Iris pigment epithelial cell (primary cell): ENCODE measurements at places on chromosomes 6 and 20.

DNA sequence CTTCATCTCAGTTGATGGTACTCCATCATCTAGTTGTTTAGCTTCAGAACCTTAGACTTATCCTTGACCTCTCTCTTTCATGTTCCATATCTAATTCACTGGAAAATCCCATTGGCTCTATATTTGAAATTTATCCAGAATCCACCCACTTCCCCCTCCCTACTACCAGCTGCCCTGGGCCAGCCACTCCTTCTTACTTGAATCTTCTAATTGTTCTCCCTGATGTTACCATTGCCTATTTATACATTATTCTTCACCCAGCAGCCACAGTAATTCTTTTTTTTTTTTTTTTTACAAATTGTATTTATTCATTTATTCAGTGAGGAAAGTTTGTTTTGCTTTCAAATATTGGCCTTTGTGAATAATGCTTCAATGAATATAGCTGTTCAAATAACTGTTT lies 8.2 kb downstream of the SEC23B start:
- no peak for DNase-seq

DNA sequence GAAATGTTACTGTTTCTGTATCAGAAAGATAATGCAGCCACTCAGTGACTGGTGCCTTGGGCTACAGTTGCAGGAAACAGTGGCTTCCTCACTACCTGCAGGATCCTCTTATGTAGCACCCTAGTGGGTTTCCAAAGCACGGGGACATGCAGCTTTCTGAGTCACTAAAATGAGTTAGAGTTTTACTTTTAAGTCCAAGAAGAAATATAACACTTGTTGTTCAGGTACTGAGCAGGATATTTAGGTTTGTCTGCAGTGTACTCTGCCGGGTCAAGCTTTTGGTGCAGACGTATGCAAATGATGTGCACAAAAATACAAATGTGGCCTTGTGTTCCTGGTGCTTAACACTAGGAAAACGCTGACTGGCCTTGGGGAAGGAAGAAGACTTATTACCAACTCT lies 22.0 kb downstream of the ACSS1 start:
- no peak for DNase-seq

DNA sequence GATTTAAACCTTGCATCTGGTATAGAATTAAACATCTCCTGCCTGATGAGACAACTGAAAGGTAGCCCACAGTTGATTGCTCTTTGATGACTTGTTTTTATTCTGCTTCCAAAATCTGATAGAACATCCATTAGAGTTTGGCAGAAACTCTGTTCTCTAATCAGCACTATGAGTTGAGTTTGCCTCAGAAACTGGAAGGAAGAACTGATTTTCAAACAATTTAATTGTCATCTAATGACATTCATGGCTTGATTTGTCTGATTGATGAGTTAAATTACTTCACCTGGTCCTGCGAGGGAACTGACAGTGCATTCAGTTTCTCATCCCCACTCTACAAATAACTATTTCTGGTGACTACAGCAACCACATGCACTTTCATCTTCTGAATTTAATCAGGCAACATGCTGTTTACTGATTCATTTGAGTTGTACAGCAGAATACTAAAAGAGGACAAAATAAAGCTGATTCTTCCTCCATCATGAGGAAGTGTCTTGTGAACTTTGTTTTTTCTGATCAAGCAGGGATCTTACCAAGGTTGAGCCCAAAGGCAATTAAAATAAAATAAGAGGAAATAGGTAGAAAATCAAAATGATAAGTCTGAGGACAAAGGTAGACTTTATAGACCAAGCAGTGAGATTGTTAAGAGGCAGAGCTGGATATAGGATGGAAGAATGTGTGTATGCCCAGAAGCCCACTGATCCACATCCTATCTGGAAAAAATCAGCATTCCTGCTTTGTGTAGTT lies 15.7 kb upstream of the MRAP2 start:
- no peak for DNase-seq

DNA sequence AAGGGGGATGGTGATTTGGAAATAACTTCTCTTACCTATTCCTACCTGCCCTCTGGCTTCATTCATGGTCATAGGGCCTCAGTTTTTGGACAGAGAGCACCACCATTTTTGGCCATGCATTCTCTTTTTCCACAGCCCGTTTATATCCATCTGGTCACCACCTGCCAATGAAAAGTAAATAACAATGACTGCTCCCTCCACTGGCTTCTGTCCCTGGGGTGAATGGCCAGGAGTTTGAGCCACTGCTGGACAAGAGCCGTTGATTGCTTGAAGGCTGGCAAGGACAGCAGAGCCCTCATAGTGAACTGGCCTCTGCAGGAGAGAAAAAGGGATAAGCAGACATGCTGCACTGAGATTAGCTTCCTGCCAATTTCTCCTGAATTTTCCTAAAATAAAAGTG lies 261.8 kb downstream of the ADGB start:
- no peak for DNase-seq

GRCh38 chr20:44756956-44757355 lies 11.3 kb downstream of the KCNK15 start:
- DNase-seq: no peak

GRCh38 chr20:10551732-10552724 lies 116.9 kb downstream of the SLX4IP start:
- no peak for DNase-seq

- no peak for DNase-seq
Measured at GRCh38 chr20:15700147-15700765, 873.0 kb downstream of the KIF16B start.

DNA sequence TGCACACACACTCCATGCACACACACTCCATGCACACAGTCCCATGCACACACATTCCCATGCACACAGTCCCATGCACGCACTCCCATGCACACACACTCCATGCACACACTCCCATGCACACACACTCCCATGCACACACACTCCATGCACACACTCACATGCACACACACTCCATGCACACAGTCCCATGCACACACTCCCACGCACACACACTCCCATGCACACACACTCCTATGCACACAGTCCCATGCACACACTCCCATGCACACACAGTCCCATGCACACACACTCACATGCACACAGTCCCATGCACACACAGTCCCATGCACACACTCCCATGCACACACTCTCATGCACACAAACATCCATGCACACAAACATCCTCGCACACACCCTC lies 168.4 kb downstream of the TTLL2 start:
- DNase-seq: no peak

GRCh38 chr20:3900187-3900604 lies 11.0 kb downstream of the PANK2 start:
- DNase-seq: no peak

- no peak for DNase-seq
Measured at GRCh38 chr6:7110092-7110792, 2.5 kb downstream of the RREB1 start.

- no peak for DNase-seq
Measured at GRCh38 chr6:16028966-16029365, 99.9 kb upstream of the MYLIP start.

DNA sequence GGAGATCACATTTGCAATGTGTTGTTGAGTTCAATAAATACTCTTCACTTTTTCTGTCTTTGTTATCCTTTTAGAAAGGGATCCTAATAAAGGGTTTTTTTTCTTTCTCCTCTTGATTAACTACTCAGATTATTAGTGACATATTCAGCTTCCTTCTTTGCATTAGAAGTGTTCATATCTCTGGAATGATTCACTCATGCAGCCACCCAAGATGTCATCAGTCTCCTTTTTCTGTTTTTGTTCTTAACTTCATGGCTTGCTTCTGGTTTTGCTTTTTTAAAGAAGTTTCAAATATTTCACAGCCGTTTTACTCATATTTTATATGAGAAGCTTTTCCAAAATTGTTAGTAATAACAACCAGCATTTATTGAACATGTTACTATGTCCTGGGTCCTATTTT lies 187.6 kb downstream of the TMEM242 start:
- peak; percentile 49 for DNase-seq

DNA sequence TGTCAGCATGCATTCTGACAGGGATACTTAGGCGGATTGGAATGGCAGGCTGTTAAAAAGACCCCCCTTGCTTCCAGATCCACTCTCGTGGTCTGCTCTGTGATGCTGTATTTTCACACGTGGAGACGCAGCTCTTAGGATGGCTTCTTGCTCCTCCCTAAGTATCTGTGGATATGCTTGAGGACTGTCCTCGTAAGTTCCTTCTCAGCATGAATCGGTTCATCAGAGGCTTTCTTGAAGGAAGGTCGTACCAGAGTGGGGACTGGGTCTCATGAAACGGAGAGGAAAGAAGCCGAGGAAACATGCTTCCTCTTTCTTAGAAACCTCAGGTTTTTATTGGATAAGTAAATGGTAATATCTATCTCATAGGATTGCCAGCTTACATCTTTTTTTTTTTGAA lies 220.4 kb downstream of the FARS2 start:
- no peak for DNase-seq

- no peak for DNase-seq
Measured at GRCh38 chr20:54630582-54630981, 155.2 kb downstream of the DOK5 start.

GRCh38 chr20:3727401-3728021 lies 5.0 kb upstream of the HSPA12B start:
- no peak for DNase-seq

DNA sequence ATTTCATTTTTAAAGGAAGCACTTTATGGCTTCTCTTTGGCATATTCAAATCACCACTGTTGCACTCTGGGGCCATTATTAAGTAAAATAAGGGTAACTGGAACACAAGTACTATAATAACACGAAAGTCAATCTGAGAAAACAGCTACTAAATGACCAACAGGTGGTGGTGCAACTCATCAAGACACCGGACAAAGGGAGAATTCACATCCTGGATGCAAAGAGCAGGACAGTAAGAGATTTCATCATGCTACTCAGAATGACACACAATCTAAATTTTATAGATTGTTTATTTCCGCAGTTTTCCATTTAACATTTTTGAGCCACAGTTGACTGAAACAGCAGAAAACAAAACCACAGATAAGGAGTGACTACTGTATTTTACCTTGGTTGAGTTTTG lies 27.6 kb upstream of the LY86 start:
- no peak for DNase-seq

DNA sequence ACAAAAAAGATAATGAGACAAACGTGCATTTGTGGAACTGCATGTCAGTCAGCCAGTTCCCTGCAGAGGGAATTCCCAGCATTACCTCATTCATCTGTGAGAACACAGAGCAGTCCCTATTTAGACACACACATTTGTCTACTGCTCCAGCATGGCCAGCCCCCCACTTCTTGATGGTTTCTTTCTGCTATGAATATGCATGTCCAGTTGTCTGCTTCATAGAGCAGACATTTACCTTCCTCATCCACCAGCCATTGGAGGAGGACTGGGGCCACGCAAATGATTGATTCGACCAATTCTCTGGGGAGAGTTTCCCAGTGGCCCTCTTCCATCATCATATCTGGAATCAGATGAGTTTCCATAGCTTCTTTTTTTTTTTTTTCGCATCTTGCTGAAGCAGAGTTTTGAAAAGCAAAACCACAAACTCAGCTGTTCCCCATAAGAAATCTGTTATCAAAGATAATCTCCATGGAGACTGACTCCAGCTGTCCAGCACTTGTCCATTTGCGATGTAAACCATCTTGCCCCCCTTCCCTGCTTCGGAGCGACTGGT lies 11.8 kb downstream of the ENPP1 start:
- peak; percentile 73 for DNase-seq

GRCh38 chr20:23019403-23019802 lies 15.7 kb upstream of the SSTR4 start:
- DNase-seq: no peak

- DNase-seq: no peak
Measured at GRCh38 chr6:83047065-83047754, 18.4 kb downstream of the UBE3D start.

GRCh38 chr20:57560554-57561355 lies at the start of gene PCK1:
PCK1 (plus strand) TSS chr20:57561110; CDS start chr20:57561412, 302 bp downstream.
- DNase-seq: no peak

GRCh38 chr6:139376017-139376330 lies 1.5 kb upstream of the CITED2 start:
- peak; percentile 73 for DNase-seq

- DNase-seq: no peak
Measured at GRCh38 chr20:37913567-37914366, 10.8 kb downstream of the VSTM2L start.

GRCh38 chr6:155152211-155153076 lies 111.4 kb upstream of the CLDN20 start:
- DNase-seq: no peak

DNA sequence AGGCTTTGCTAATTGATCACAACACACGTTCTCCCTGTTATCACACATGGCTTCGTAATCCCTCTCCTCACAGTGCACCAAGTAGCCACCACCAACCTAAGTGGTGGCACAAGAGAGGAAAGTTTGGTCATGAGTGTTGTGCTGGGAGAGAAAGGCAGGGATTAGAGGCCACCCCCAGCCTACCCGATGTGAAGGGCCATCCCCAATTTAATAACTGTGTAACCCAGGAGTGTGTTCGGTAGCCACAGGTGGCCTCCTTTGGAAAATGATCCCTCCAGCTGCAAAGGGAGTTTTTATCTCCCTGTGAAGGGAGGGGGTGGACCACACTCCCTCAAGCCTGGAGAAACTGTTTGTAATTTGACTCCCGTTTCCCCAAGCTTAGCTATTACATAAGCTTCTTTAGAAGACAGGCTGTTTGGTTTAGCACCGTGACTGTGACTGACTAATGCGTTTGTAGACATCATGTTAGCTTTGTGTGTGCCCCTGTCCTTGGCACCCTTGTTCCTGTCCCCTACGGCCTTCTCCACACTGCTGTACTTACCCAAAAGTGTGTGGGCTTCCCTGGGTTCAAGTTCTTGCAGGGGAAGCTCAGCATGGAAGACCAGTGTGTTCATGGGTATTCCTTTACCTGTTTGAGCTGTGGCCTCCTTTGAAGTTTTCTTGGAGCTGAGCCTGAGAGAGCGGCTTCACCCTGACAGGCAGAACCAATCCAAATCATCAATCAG lies 20.6 kb downstream of the PPP1R16B start:
- peak; percentile 91 for DNase-seq

GRCh38 chr20:62808211-62808865 lies 3.7 kb downstream of the OGFR start:
- no peak for DNase-seq

- DNase-seq: no peak
Measured at GRCh38 chr20:19079536-19080299, 132.7 kb upstream of the SLC24A3 start.

GRCh38 chr20:19789446-19789845 lies 31.4 kb downstream of the RIN2 start:
- DNase-seq: no peak

DNA sequence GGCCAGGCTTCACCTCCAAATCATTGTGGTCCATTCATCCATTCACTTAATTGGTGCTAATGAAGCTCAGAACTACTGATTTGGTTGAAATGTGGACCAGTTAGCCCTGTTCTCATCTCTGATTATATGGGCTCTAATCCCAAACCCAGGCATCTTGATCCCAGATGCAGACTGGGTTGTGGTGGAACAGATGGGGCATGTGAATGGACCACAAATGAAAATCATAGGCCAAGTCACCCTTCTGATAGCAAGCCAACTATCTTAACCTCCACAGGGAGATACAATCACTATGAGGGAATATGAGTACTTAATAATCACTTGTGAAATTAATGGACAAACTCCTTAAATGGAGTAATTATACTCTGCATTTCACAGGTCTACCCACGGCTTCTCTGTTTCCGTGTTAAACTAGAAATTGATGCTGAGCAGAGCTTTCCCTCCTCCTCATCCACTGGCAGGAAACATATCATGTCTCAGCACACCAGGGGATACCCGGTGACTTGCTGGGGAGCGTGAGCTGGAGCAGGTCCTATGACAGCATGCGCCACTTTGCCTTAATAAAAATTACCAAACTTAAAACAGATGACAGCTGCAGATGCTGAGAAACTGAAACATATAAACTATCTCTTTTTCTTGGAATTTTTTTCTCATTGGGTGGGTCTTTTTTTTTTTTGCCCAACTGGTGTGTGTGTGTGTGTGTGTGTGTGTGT lies 108.8 kb upstream of the HEY2 start:
- no peak for DNase-seq
